HS-27A (cell line): ENCODE measurements at places on chromosomes 16 and 17.

GRCh38 chr17:81418710-81419318 lies 23.6 kb downstream of the BAHCC1 start:
- DNase-seq, result no peak

DNA sequence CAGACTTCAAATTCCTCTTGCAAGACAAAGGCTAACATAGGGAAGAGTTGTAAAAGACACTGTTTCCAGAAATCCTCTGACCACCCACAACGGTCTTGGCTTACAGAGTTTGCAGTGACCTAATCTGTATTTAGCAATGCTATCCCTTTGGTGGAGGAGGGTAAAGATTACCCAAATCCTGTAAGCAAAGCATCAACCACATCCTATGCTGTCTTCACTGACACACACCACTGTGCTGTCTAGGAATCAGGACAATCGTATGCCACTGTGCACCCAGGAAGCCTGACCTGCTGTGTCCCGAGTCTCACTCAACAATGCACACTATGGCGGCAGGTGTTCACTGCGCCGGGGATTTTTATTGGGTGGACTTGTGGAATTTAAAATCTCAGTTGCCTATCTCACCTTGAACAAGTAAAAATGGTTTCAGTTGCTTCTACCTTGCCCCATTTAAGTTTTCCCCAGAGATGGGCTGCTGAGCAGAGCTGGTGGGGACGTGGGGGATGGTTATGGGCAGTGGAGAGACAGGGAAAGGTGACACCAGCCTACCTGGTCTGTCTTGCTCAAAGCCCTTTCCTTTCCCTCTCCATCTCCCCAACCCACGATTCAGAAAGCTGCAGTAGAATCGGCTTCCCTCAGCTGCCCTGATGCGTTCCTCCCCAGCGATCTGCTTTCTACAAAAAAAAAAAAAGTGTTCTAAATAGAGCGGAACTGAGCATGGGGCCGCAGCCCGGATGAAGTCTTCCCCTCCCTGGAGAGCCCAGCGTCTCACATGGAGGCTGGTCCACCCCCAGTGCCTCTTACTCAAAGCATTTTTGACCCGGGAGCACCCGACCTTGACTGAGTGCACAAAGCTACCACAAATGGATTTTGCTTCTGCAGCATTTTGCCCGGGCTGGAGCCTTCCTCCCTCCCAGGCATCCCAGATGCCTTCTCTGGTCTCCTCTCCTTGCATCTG lies 271.5 kb downstream of the SOX9 start:
- DNase-seq, result no peak

- DNase-seq, result no peak
These were observed 412 bp downstream of the EPN2 start for GRCh38 chr17:19237389-19238166.

- no peak for DNase-seq
These were observed 66.0 kb downstream of the SMPD3 start for GRCh38 chr16:68382296-68382718.

DNA sequence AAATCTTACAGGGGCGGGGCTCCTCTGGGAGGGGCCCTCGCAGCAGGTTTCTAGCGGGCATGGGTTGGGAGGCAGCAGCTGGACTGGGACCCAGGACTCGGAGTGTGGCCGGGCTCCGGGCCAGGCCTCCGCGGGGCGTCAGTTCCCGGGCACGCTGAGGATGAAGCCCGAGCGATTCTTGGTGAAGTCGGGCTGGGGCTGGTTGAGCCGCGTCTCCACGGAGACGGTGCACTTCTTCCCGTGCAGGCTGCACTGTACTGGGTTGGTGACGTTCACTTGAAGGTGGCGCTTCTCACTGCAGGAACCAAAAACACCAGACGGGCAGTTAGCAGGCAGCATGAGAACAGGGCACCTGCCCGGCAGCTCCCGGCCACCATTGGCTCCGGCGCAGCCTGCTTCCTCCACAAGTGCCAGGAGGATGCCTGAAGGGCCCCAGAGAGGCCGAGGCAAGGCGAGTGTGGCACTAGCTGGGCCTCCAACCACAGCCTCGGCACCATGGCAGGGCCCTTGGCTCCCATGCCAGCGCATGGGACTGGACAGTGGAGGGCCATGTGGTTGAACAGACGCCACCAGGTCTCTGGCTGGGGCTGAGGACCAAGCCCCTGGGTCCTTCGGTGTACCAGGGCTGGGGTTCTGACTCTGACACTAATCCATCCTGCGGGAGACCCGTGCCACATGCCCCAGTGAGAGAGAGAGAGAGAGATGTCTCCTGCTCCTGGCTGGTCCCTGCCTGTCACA lies 8.0 kb downstream of the CDK5R1 start:
- DNase-seq, result no peak

- no peak for DNase-seq
These were observed 12.2 kb downstream of the ABCC1 start for GRCh38 chr16:15961571-15962090.

DNA sequence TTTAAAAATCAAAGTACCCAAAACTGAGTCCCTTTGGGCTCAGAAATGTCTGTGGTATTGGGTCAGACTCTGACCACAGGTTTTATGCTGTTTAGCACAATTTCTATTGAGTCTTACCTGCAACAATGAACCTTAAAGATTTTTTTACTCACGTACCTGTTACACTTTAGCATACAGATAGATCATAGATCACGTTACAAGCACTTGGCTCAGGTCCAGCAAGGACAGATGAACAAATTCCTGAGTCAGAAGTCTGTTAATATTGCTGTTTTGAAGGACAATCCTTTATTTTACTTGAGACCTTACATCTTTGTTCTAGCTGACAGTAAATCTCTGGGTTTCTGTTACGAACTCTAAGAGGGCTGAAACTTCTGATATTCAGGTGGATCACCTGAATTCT lies 12.8 kb downstream of the SLC7A6OS start:
- DNase-seq, result no peak

- DNase-seq, result no peak
These were observed 26.3 kb upstream of the APOH start for GRCh38 chr17:66255527-66255971.

GRCh38 chr17:32588982-32589381 lies 102.2 kb downstream of the CDK5R1 start:
- no peak for DNase-seq

- no peak for DNase-seq
These were observed 21.8 kb downstream of the ACSM1 start for GRCh38 chr16:20675488-20676267.

GRCh38 chr17:51050291-51051033 lies 70.2 kb downstream of the SPAG9 start:
- DNase-seq, result no peak

- no peak for DNase-seq
These were observed 31.9 kb downstream of the ARHGAP23 start for GRCh38 chr17:38460082-38460715.

DNA sequence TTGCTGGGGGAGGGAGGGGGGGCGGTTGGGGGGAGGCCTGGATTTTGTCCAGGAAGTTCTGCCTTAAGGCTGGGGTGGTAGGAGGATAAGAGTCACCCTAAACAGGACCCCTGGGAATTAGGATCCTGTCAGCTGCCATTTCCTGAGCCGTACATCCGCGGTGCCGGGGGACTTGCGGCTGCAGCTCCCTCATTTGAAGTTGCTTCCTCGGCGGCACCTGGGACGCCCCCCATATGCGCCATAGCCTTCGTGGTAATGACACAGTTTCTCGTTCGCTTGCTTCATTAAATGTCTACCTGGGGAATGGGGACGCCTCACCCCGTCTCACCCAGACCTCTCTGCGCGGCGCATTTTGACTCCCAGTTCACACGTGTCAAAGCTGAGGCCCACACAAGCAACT lies 55.1 kb upstream of the PABPN1L start:
- DNase-seq, result no peak

- no peak for DNase-seq
These were observed 30.1 kb downstream of the DNAH9 start for GRCh38 chr17:11628374-11628773.

DNA sequence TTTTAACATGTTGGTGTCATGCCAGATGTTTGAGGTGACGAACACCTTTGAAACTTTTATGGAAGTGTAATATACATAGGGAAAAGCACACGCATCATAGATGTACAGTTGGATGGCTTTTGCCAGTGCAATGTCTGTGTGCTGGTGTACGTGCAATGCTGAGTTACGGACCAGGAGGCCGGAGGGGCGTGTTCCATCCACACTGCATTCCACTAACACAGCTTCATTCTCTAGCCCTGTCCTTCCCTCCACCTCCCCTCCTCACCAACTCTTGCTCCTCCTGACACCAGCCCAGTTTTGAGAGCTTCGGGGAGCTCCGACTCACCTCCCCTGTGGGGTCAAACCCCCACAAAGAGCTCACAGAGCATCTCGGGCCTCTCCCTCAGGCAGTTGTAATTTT lies 358.8 kb downstream of the C16orf95 start:
- no peak for DNase-seq

DNA sequence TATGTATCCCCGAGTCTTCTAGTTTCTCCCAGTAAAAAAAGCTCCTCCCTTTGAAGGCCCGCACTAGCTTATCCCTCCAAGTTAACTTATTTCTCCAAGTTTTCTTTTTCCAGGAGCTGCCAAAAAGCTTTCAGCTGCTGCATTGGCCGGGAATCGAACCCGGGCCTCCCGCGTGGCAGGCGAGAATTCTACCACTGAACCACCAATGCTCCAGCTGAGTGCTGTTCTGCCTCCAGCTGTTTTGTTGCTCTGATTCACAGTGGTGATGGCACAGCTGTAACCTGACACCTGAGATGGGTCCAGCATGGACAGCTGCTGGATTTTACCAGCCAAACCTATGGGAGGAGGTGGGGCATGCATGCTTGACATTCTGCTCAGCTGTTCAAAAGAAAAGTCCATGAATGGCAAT lies 22.1 kb downstream of the VAC14 start:
- DNase-seq, result no peak

GRCh38 chr17:35694906-35695305 lies 36.5 kb upstream of the RASL10B start:
- no peak for DNase-seq

- no peak for DNase-seq
These were observed 19.4 kb downstream of the SLC38A7 start for GRCh38 chr16:58665200-58665599.

DNA sequence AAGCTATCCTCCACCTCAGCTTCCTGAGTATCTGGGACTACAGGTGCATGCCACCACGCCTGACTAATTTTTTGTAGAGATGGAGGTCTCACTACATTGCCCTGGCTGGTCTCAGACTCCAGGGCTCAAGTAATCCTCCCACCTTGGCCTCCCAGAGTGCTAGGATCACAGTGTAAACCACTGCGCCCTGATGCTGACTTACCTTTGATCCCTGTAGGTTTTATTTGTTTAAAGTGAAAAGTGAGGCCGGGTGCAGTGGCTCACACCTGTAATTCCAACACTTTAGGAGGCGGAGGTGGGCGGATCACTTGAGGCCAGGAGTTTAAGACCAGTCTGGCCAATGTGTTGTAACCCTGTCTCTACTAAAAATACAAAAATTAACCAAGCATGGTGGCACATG lies 8.7 kb downstream of the PSKH1 start:
- no peak for DNase-seq
